ENCODE measurements at places on chromosomes 5 and 9. TPM values are rescaled to one million over a fixed set of nuclear protein-coding genes. Genes with fewer than 3 reads are reported as not detected.

DNA sequence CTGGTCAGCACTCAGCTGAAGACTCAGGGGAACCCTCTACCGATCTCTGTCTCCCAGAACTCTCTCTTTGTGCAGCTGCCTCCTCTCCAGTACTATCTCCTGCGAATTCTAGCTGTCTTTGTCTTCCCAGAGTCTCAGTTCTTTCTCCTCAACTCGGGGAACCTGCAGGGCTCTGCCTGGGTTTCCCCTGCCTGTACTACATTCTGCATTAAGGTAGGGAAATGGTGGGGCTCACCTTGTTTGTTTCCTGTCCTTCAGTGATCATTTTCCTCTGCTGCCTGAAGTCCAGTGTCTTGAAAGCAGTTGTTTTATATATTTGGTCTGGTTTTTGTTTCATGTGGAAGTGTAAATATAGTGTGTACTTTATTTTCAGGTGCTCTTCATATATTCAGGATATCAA, 43.1 kb upstream of the IGFBPL1 start:
- no peak overlapping the region for H3K27ac ChIP-seq
- H3K27me3 ChIP-seq, result peaks cover 5% of the 10 kb centered on the region
- H3K4me3 ChIP-seq, result no peak overlapping the region
- H3K4me1 ChIP-seq, result no peaks in the 10 kb centered on the region

Gene PCDHA12
- not detected for total RNA-seq

Gene JAK2
- 4.1 TPM for total RNA-seq

Gene KIF4B
- 0.14 TPM for total RNA-seq

- H3K4me3 ChIP-seq, result no peak overlapping the region
- peaks cover 3% of the 10 kb centered on the region for H3K27me3 ChIP-seq
- H3K27ac ChIP-seq, result no peak overlapping the region
These were observed 274.3 kb downstream of the GAS1 start for GRCh38 chr9:86672966-86673365.

Gene OLFML2A
- total RNA-seq, result 0.57 TPM

DNA sequence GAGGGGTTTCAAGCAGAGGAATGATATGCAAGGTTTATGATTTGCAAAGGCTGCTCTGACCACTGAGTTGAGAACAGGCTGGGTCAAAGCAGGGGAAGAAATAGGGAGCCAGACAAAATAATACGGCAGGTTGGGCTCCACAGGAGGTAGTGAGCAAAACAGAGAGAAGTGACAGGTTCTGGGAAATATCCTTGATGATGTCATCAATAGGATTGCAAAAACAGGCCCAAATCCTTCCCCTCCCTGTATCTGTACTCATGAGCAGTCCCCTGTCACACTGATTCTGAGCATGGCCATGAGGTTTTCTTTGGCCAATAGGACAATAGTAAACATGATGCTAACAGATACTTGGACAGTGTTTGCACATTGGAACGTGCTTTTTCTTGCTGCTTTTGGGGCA, 471.8 kb upstream of the BRINP1 start:
- H3K27me3 ChIP-seq, result peaks cover 5% of the 10 kb centered on the region
- H3K36me3 ChIP-seq, result no peaks in the 10 kb centered on the region
- no peaks in the 10 kb centered on the region for H3K4me1 ChIP-seq

Gene C9orf152
- total RNA-seq, result not detected
